ENCODE measurements at places on chromosomes 5 and 9.
A peak's percentile ranks its signal among the peaks of the same experiment; 100 is the strongest.

DNA sequence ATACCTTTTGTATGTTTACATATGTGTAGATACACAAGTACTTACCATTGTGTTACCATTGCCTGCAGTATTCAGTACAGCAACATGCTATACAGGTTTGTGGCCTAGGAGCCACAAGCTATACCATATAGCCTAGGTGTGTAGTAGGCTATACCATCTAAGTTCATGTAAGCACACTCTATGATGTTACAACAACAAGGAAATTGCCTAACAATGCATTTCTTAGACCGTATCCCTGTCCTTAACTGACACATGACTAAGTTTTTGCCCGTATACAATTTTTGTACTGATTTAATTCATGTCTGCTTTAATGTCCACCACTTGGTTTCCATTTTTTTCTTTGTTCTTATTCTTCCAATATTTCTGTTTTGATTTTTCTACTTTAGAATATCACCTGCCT lies 18.5 kb downstream of the TNPO1 start:
- DNase-seq = no peak

DNA sequence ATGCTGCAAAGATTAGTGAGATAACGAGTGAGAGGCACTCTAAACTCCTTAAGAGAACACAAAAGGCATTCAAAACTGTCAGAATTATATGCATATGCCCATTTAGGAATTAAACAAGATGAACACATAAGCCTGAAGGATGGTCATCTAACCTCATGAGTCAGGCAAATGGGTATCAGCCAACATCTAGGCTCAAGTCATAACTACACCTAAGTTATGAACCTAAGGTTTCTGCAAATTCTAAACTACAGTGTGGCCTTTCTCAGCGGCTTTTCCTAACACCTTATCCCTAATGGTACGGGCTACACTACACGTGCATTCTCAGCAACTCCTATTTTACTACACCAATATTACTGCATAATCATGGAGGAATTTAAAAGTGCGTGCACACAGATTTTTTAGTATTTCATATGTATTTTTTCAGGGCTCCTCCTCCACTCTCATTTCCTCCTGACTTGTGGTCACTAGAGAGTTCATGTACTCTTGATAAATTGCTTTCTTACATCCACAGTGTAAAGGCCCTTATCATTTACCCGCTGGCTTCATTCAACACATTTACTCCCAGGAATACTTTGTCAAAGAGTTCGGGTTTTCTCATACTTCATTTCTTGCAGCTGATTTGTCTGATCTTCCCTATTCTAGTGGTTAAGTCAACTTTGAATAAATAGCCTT lies 316.5 kb downstream of the BNC2 start:
- no peak for DNase-seq

- no peak for DNase-seq
These were observed 98.2 kb upstream of the GRHPR start for GRCh38 chr9:37324261-37324683.

DNA sequence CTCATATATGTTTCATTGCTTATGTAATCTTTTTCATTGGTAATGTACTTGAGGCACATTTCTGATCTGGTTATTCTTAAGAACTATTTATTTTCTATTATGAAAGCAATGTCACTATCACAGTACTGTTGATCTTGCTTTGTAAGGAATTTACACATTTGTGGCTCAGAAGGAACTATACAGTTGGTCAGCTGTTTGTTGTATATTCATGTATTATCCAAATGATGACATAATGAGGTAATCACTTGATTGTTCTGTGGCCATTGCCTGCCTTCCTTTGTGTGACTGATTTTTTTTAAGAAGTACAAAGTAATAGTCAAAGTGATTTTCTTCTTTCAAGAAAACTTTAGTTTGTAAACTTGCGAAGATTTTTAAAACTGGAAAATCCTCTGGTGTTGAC lies 399.9 kb downstream of the TMEM161B start:
- no peak for DNase-seq

DNA sequence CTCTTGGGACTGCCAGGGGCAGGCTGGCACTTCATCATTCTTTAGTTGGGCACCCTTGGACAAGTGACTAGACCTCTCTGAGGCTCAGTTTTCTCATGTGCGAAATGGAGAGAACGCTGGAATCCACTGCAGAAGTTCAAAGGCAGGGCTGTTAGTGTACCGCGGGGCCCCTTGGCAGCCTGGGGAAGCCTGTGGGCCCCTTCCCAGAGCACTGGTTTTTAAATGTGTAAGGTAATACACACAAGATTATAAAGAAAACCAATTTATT lies 209.5 kb upstream of the MVB12B start:
- no peak for DNase-seq

- DNase-seq = no peak
These were observed 469.3 kb downstream of the SPATA31D1 start for GRCh38 chr9:82457891-82458290.

GRCh38 chr9:83999141-83999918 lies 18.7 kb downstream of the RMI1 start:
- peak; percentile 35 for DNase-seq

- no peak for DNase-seq
These were observed 6.2 kb downstream of the ANGPTL2 start for GRCh38 chr9:127116088-127116726.

- peak; percentile 83 for DNase-seq
These were observed 1.3 kb downstream of the NPDC1 start for GRCh38 chr9:137044502-137045177.

GRCh38 chr9:71721855-71722254 lies 46.5 kb downstream of the CEMIP2 start:
- no peak for DNase-seq

GRCh38 chr5:67205981-67206380 lies 9.4 kb upstream of the CD180 start:
- no peak for DNase-seq

DNA sequence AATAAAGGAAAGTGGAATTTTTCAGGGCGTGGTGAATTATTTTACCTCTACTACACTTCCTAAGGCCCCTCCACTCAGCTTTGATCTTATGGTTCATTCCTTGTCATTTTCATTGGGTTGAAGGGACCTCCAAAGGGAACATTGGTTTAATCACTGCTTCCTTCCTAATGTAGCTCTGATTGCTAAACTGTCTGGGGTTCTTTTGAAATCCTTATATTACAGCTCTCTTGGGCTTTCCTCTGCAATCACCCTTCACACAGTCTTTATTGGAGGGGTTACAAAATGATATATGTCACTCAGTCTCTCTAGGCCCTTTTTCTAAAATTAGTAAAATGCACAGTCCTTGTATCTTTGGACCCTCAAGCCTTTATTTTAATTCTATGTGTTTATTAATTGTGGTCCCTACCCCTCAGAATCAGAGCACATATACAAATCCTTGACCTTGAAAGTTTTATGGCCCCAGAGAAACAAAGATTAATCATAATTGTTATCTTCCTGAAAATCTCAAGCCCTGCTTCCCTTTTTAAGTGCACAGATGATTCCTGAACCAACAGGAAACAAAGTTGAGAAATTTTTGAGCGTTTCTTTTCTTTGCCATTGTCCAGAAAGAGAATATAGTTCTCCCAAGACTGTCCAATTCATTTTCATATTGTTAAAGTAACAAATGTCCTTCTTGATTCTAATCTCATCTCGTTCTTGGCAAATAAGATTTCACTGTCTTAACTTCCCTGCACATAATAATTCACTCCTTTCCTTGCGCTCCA lies 330.0 kb downstream of the ARRDC3 start:
- DNase-seq = no peak

DNA sequence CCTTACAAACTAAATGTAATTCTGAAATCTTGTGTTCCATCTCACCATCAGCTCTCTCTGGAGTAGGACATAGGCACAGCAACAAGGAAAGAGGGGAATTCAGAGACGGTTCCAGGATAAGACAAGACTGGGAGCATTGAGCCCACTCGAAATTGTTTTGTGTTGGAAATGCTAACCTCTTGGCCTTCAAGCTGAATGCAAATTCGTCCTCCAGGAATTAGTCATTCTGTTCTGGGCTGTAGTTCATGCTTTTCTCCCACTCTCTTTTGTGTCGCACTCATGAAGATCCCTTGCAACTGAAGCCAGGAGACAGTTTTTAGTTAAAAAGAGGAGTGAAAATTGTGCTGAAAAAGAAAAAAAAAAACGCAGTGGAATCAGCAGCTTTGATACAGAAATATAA lies 121.7 kb upstream of the SEMA6A start:
- DNase-seq = no peak

DNA sequence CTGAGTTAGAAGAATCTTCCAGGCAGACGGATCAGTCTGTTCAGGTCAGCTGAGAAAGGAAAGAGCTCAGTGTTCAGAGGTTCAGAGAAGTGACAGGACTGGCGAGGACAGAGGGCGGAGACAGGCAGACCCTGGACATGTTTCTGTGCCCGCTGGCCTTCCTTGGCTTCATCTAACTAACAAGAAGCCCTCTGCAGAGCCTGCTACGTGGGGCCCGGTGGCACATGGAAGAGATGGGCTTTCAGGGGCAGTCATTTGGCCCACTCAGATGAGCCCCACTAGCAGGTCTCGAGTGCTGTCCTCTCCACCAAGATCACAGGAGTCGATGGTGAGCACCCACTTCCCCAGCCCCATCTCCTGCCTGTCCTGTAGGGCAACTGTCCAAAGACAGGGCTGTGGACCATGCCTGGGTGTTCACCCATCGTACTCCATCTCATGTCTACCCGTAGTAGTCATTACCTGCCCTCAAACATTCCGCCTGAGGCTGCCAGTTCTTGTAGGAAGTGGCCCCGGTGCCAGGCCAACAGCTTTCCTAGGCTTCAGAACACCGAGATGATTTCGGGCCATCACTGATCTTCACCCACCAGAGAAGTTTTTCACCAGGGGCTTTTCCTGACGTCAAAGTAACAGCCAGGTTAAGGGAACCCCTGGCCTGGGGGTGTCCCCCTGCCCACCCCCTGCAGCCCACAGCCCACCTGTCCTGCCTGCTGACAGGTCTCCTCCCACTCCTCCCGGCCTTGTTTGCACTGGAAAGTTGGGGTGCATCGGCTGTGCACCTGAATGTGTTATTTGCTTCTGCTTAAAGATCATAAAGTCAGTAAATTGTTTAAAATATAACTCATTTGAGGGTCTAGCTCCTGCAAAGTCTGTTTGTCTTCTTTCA lies 14.0 kb downstream of the IRX2 start:
- DNase-seq = no peak

GRCh38 chr5:40685193-40685592 lies 5.5 kb downstream of the PTGER4 start:
- DNase-seq = no peak

DNA sequence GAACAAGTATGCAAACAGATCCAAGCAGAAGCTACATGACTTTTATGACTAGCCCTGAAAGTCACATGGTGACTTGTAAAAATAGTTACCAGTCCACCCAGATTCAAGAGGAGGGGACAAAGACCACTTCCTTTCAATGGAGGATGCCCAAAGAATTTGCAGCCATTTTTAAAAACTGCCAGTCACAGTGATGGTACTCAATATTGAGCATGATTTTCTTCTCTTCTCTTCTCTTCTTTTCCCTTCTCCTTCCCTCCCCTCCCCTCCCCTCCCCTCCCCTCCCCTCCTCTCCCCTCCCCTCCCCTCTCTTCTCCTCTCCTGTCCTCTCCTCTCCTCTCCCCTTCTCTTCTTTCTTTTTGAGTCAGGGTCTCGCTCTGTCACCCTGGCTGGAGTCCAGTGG lies 286.9 kb downstream of the PARP8 start:
- DNase-seq = no peak

DNA sequence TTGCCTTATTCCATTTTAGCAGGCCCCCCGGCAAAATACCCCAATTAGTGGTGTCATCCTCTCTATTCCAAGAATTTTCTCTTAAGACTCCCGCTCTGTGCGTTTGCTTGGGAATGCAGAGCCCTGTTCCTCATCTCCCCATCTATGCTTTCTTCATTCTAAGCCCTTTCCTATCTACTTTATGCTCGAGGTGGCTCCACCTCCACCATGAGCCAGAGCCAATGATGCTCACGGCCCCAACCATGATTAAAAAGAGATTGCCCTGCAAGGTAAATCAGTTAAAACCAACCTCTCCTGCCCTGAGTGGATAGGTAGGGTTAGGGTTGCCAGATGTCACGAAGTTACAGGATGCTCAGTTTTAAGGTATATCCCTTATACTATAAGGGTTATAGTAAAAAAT lies 677 bp upstream of the TXNDC15 start:
- peak; percentile 8 for DNase-seq

DNA sequence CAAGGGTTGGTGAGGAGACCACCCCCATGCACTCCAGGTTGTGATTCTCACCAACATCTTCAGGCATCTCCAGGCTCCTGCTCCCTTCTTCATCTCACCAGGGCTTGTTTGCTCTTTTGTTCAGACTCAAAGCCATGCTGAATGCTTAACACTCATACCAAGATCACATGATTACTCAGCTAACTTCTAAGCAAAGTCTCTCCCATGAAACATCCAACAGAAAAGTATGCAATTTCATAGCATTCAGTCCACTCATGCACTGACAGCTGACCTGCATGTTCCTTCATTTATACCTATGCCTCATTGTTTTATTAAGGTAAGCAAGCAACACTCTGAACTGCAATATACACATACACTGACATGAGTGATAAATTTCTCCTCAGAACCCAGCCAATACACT lies 69.0 kb downstream of the SHC3 start:
- no peak for DNase-seq

GRCh38 chr5:176661676-176662075 lies 14.4 kb downstream of the TSPAN17 start:
- no peak for DNase-seq

DNA sequence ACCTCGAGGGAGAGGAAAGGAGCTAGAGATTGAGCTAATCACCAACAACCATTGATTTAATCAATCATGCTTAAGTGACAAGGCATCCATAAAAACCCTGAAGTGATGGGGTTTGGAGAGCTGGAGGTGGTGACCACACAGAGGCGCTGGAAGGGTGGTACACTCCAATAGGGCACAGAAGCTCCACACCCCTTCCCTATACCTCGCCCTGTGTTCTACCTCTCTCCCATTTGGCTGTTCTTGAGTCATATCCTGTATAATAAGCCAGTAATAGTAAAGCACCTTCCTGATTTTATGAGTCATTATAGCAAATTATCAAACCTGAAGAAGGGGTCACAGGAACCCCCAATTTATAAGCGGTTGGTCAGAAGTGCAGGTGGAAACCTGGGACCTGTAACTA lies 18.3 kb downstream of the ACTL7B start:
- no peak for DNase-seq

- DNase-seq = no peak
These were observed 542.4 kb upstream of the RGMB start for GRCh38 chr5:98231089-98231488.

DNA sequence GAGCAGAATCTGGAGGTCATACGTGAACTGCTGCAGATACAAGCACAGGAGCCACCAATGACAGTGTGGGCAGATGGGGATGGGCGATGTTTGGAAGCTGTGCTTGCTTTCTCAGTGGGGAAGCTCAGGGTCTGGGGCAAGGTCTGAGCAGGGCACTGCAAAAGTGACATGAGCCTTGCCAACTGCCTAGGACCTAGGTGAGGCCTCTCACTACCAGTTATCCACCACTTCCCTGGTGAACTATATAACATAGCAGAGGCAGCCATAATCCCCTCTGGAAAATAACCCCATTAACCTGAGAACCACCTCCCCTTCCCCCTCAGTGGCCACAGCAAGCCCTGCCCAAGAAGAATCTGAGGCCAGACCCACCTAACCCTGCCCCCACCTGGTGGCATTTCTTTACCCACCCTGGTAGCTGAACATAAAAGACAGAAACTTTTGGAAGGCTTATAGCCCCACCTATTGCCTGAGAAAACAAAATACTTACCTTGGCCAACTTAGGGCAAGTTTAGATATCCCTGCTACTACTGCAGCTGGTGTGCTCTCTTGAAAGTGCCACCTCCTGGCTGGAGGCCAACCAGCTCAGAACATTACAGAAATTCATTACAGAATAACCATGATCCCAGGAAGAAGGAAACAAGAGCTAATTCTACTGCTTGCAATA lies 18.8 kb upstream of the SPEF2 start:
- peak; percentile 38 for DNase-seq

- DNase-seq = no peak
These were observed 88.7 kb downstream of the ADAMTS2 start for GRCh38 chr5:179256328-179257175.
